ENCODE measurements at places on chromosomes 12 and 14.

DNA sequence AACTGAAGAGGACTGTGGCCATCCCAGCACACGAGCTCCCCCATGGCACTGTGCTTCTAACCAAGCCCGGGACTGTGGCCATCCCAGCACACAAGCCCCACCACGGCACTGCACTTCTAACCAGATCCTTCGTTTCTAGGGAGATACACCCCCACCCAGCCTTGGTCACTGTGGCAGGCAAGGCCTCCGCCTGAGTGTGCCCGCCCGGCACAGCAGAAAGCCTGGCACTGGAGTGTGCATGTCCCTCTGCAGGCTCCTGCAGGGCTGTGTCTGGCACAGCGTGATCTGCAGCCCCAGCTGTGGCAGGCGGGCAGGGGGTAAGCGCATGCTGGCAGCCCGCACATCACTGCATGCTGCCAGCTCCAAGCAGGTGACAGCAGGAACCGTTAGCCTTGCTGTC lies 49.8 kb downstream of the CCDC85C start:
- no peak for DNase-seq

DNA sequence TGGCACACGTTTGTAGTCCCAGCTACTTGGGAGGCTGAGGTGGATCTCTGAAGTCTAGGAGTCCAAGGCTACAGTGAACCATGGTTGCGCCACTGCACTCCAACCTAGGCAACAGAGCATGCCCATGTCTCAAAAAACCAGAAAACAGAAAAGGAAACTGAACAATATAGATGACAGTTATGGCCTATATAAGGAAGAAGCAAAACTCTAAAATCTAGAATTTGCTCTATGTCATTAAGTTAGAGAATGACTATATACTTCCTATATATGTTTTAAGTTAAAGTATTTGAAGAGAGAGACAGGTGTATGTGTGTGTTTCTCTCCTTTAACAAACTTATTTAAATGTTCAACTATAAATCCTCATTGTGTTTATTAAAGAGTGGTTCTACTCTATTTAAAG lies 65.8 kb downstream of the MNAT1 start:
- no peak for DNase-seq

- no peak for DNase-seq
Measured at GRCh38 chr14:25904446-25904845, 693.4 kb downstream of the NOVA1 start.

GRCh38 chr12:55982319-55982936 lies 8.6 kb downstream of the RAB5B start:
- no peak for DNase-seq

DNA sequence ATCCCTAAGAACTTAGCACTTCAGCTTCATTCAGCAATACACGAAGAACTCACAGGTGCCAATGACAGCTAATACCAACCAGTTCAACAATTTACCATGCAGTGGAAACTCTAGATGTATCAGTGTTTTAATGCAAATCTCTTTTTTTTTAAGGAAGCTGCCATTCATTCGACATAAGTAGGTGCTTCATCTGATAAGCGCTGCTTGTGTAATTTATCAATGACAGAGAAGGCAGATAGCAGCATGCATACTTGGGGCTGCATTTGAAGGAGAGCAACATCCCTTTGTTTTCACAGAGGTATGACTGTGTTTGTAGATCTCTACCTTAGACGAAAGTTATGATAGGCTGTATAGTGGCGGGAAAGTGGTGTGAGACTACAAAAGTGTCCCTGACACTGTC lies 977.1 kb downstream of the AACS start:
- DNase-seq: no peak
